GM12892 (cell line): ENCODE measurements at places on chromosomes 12 and 14.

DNA sequence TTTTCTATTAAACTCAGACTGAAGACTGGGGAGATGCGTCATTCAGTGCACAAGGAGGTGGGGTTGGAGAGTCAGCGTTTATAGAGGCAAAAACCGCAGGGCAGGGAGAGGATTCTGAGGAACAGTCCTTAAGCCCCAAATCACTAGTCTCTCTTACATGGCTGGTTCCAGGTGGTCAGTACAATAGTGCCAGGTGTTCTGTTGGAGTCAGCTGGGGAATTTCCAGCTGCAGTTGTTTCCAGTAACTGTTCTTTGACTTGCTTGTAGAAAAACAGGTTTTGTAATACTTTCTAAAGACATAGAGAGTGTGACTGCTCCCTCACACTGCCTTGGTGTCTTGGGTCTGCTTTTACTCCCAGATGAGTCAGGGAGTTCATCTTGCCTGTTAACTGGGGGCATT, 192.2 kb downstream of the TMTC3 start:
- no peak for DNase-seq

GRCh38 chr14:41925409-41925808, 318.7 kb downstream of the LRFN5 start:
- no peak for DNase-seq

DNA sequence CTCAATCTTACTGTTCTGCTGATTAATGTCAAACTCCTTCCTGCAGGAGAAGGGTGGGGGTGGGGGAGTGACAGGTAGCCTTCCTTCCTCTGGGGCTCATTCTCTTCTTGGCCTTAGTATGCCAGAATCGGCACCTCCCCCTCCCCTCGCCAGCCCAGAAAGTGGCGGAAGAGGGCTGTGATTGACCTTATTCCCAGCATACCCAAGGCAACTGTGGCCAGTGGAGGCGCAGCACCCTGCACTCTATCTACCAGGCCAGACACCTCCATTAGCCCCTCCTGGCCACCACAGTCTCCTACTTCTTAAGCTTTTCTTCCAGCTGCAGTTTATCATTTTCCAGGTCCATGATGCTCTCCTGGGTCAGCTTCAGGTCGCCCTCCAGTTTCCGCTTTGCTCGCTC, 15.5 kb downstream of the MYH6 start:
- DNase-seq: no peak

DNA sequence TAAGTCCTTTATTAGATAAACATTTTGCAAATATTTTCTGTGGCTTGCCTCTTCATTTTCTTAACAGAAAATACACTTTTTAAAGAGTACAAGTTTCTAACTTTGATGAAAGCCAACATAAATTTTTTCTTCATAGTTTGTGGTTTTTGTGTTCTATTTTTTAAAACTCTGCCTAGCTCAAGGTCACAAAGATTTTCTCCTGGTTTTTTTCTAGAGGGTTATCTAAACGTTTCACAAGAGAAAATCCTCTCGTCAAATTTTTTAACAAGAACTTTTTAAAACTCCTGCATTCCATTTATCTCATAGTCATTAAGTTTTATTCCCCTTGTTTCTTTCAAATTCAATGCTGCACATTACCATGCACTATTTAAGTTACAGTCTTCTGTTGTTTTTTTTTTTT, 8.2 kb downstream of the AREL1 start:
- no peak for DNase-seq

GRCh38 chr12:94122591-94122990, 25.8 kb upstream of the PLXNC1 start:
- DNase-seq: no peak

DNA sequence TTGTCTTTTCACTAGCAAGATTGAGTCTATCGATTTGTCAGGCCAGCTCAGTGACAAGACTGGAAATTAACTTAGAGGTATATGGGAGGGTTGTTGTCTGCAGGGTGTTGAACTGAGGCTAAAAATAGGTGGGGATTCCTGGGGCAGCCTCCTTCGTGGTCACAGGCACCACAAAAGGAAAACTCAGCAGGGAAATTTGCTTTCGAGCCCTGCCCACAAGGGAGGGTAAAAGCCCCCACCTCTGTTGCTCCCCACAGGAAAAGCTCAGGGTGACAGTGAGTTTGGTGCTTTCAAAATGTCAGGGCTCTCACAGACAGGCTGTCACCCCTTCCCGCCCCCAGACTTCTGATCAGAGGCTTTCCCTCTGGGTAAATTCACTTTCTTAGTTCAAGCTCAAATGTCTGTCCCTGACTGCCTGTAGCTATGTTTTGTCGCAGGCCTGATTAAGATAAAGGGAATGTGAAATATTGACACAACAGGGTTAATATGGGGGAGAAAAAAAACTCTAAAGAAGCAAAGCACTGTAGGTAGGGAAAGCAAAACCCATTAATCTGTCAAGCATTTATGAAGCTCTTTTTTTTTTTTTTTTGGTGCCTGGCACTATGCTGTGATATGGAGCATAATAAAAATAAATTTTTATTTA, 11.7 kb upstream of the NFKBIA start:
- DNase-seq: no peak

DNA sequence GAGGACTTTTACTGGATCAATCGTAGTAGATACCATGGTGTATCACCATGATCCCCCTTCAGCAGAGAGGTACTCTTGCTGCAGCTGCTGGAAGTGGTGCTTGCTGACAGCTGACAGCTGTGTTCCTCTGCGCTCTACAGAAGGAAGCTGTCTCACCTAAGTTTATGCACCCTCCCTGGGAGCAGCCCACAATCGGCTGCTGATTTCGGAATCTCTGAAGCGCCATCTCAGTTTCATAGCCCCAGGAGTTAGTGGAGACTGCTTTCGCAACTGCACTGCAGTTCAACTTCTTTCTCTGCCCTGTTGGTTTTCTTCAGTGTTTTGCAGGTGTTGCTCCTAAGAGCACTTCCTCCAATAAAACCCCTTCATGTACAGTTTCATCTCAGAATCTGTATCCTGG, 237.9 kb downstream of the PAWR start:
- no peak for DNase-seq
